ENCODE measurements at places on chromosomes 1 and 21.

- DNase-seq: no peak
Measured at GRCh38 chr1:203744075-203744972, 20.7 kb upstream of the LAX1 start.

DNA sequence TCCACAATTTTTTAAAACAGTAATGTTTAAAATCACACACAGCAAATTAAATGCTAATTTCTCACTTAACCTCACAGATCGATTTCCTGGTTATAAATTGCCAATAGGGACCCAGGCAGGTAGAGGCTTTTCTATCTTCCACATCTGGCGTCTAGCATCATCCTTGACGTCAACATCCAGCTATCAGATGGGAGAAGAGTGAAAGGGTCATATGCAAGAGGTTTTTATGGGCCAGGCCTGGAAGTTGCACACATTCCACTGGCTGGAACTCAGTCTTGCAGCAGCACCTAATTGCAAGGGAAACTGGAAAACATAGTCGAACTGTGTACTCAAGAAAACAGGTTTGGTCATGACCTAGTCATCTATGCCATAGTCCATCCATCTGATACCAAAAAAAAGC is 6.0 kb upstream of the EEIG2 start:
- no peak for DNase-seq

GRCh38 chr1:237789619-237790018 is 101.1 kb downstream of the ZP4 start:
- DNase-seq: no peak

DNA sequence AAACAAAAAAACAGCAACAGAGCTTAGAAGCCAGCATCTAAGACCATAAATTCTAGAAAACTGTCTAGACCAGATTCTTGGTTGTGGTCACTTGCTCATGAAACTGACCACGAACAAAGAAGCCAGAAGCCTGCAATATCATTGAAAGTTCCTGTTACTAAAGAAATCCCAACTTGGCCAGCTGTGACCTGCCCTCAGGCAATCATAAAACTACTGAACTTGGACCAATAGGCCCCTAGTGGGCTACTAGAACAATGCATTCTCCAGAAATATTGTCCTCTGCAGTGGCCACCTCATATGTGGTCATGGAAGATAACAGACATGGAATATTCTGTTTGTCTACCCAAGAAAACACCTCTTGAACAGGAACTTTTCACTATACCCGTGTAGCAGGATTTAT is 87.7 kb downstream of the SPATA17 start:
- DNase-seq: no peak

DNA sequence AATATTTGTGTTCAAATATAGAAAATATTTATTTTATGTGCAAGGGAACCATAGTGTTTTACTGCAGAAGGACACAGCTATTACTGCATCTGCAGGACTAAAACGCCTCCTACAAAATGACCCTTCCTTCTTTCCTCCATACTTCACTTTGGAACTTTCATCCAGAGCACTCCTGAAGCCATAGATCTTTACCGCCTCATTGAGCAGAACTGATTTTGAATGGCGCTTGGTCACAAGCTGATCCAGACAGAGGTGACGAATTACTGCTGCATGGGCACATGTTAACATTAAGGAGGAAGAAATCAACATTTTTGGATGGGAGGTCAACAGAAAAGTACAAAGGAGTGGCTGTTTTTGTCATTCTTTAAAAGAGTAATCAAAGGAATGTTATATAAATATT is 931.6 kb downstream of the NCAM2 start:
- no peak for DNase-seq

GRCh38 chr1:39346872-39347271 is 142.4 kb downstream of the MACF1 start:
- no peak for DNase-seq

DNA sequence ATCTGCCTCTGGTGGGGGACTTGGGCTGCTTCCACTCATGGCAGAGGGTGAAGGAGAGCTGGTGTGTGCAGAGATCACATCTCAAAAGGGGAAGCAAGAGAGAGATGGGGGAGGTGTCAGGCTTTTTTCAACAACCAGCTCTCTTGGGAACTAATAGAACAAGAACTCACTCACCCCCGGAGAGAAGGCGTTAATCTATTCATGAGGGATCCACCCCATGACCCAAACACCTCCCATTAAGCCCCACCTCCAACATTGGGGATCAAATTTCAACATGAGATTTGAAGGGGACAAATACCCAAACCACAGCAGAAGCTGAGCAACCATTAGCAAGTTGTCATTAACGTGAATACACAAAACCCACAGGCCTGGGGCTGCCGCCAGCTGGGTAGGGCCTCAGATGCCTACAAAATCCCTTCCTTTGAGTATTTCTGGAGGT is 12.0 kb upstream of the VWA5B1 start:
- no peak for DNase-seq

DNA sequence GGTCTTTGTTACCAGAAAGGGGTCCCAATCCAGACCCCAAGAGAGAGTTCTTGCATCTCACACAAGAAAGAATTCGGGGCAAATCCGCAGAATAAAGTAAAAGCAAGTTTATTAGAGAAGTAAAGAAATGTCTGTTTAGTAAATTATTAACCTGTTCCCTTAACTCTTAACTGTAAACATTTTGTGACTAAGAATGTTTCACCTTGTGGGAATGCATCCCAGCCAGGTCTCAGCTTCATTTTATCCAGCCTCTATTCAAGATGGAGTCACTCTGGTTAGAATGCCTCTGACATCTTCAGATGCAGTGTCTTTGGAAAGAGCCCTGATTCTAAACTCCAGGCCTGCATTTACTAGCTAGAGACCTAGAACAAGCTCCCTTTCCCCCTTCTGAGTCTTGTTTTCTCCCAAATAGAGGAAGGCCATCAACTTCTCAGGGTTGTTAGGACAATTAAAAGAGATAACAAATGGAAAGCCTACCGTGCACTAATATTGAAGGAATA is 4.5 kb upstream of the FABP3 start:
- DNase-seq: no peak

DNA sequence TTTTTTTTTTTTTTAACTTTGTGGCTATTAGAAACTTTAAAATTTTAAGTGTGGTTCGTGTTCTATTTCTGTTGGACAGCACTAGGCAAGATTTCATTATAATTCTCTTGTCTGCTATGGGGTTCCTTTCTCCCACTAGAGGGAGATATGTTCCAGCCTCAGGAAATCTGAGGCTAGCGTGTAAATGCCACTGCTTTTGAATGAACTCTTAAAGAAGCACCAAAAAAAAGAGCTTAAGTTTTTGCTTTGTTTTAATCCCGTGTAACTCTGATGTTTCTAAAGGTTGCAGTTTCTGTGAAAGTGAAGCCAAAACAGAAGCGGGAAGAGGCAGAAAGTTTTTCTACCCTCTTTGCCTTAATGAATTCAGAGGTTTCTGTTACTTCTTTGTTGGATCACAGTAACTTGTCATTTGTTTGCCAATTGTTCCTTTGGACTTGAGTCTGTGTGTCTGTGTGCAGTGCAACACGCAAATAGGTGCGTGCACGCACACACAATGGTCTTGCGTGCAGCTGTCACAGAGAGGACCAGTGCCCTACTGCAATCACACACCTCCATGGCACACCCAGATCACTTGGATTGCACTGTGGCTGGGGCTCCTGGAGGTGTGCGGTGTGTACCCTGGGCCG is 32.3 kb downstream of the HHAT start:
- no peak for DNase-seq

DNA sequence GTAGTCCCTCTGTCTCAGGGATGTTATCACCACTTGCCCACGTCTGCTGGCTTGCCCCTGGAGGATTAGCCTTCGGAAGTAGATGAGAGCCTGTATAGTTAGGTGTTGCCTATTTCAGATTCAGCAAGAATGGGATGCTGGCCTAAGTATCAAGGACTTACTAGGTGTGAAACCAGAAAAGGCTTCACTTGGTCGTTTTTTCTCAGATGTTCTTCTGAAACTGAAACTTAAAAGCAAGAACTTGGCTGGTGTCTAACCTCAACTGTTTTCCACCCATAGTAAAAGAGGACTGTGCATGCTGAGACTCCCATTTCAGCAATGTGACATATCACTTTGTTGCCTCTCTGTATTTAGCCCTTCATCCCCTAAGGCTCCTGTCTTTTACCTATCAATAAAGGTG is 67.0 kb upstream of the LRRC53 start:
- DNase-seq: no peak

- DNase-seq: no peak
Measured at GRCh38 chr1:167510881-167511280, 7.4 kb downstream of the CD247 start.

DNA sequence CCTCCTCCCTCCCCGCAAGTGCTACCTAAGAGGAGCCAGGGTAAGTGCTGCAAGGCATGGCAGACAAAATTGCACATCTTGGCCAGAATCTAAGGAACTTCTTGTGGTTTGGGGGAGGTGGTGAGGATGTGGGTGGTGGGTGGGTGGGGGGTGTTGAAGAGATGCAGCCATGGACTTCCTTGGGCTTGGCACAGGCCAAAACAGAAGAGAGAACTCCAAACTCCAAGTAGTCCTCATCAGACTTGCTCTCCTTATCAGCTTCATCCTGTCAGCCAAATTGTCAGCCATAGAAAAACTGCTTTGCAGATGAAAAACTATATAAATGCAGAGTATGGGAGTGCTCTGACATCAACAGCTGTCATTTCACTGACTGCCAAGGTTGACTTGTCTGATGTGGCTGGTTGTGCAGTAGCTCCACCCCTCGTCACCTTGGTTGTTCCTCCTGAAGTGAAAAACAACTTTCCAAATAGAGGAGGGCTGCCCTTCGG is 7.1 kb downstream of the AMIGO1 start:
- no peak for DNase-seq

DNA sequence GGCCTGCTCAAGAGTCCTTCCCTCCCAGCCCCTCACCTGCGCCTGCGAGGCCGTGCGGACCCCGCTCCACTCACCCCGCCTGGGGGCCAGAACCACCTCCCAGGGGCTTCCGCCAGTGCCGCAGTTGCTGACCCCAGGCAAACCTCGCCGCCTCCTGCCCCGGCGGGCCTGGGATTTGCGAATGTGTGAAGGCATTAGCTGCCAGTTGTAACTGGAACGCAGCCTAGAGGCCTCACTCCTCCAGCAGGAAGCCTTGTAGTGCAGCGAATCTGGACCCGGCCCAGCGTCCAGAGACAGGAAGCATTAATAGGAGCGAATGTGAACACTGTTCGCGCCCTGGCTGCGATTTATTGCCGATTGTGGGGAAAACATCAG is 140.9 kb upstream of the ARHGEF16 start:
- DNase-seq: no peak

DNA sequence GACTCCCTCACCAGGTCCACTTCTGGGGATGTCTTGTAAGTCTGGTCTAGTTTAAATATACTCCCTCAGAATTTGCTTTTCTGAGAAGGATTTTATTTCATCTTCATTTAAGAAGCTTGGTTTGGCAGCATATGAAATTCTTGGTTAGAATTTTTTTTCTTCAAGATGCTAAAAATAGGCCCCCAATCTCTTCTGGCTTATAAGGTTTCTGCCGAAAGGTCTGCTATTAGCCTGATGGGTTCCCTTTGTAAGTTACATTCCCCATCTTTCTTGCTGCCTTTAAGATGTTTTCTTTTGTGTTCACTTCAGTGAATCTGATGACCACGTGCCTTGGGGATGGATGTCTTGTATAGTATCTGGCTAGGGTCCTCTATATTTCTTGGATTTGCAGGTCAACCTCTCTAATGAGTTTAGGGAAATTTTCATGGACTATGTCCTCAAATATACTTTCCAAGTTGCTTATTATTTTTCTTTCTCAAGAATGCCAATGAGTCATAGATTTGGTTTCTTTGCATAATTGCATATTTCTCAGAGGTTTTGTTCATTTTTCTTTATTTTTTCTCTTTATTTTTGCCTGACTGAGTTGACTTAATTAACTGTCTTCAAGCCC is 19.4 kb downstream of the TCP10L start:
- DNase-seq: no peak

GRCh38 chr21:15430577-15430976 is 299.2 kb upstream of the USP25 start:
- DNase-seq: no peak

DNA sequence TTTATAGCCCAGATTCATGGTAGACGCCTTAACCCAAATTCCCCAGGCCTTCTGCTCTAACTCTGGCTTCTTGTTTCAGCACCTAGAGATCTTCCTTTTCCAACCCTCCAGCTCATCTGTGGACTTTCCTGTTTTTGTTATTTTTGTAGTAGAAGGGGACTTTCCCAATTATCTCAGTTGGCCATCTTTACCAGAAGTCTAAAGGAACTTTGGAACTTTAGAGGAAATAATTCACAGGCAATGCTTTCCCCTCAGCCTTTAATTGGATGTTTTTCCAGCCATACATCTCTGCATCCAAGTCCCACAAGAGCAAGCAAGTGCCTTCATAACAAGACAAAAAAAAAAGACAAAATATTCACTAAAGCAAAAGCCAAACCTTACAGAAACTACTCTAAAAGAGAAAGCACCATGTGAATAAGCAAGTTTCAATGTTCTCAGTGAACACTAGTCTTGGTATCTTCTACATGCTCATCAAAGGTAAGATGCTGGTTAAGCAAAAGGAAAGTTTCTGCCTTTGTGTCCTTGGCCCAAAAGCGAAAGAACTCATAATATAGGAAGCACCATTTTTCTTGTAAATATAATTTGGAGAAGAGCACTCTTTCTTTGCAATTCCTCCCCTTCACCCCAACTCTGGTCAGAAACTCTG is 377.3 kb downstream of the SETD4 start:
- DNase-seq: no peak
